ENCODE measurements at places on chromosomes 6 and 20. TPM values are rescaled to one million over a fixed set of nuclear protein-coding genes. Genes with fewer than 3 reads are reported as not detected.

Gene GJA10
- total RNA-seq: not detected

Gene GUCA1A
- not detected for total RNA-seq

Gene ALDH5A1
- total RNA-seq: 10.4 TPM

Gene RPS6KA2
- 61.2 TPM for total RNA-seq

Gene HLA-DQB1
- 13.8 TPM for total RNA-seq

Gene COL9A1
- total RNA-seq: 0.22 TPM

Gene NEURL2
- total RNA-seq: 27.5 TPM

Gene HSPA1L
- total RNA-seq: 1.7 TPM

All from kidney (tissue), 22 donors.